NCI-H1092 (cell line): ENCODE measurements at places on chromosomes 13 and 19.

DNA sequence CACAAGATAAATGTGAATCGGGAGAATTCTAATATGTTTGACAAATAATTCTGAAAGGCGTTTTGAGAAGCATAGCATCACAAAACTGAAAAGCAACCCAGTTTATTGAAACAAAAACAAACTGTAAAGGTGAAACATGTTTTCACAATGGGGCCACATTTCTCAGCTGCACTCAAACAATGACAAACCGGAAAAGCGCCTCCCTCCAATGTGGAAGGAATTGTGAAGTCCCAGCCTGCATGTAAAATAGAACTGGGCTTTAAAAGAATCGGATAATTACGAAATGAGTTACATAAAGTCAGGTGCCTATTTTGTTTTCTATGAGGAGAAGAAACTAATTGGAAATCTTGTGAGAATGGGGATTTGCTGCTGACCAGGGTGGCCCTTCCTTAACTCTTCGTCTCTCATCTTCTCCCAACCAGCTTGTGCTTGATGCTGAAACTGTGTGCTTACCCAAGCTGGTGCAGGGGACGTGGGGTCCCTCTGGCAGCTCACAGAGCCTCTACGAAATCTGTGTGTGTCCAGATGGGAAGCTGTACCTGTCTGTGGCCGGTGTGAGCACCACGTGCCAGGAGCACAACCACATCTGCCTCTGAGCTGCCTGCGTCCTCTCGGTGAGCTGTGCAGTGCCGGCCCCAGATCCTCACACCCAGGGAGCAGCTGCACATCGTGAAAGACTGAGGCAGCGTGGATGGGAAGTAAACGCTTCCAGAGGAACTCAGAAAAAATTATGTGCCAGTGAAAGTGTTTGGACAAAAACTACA is 109.4 kb downstream of the SACS start:
- no peak for DNase-seq

GRCh38 chr13:103255587-103256301 is 189.5 kb upstream of the SLC10A2 start:
- no peak for DNase-seq

DNA sequence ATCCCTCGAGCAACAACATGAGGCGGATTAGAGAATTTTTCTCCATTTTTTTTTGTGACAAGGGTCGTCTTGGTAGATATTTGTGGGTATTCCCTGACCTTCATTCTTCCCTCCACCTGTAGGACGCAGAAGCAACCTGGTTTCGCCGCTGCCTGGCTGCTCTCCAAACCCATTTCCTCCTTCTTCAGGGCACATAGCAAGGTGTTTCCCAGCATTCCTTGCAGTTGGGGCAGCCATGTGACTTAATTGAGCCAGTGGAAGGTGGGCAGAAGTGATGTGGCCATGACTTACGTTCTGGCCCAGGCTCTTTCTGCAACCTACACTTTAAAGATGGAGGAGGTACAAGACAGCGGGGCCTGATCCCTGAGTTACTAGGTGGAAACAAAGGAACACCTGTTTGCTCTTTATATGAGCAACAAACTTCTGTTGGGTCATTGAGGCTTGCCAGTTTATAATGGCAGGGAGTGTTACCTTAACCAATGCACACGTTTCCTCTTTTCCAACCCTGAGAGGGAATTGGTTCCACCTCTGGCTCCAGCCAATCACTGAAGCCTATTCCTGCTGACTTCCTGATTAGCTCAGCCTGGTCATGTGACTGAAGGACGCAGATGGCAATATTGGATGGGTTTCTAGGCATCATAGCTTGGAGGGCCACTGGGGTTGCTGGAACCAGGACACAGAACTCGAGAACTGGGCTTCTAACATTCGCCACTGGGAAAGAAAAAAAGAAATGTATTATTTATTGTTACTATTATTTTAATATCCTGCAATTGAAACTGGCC is 30.8 kb upstream of the ZNRF4 start:
- DNase-seq = no peak

DNA sequence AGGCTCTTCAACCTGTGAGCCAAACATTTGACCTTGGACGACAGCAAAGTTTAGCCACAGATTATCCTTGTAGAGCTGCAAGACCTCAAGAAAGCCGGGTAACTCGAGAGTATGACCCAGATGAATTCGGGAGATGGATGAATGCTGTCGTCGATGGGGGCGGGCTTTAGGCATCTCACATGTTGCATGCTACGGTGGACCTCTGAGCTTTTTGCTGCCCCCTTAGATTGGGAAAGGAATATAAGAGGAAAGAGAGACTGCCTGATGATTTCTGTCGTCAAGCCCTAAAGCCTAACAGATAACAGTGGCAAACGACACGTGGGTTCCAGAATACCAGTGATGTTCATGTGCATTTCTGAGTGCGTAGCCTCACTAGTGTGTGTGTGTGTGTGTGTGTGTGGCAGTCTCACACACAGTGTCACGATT is 730 bp upstream of the ABCC4 start:
- peak; percentile 81 for DNase-seq

- DNase-seq = no peak
These were observed 97.4 kb downstream of the ARHGEF7 start for GRCh38 chr13:111212517-111212873.

DNA sequence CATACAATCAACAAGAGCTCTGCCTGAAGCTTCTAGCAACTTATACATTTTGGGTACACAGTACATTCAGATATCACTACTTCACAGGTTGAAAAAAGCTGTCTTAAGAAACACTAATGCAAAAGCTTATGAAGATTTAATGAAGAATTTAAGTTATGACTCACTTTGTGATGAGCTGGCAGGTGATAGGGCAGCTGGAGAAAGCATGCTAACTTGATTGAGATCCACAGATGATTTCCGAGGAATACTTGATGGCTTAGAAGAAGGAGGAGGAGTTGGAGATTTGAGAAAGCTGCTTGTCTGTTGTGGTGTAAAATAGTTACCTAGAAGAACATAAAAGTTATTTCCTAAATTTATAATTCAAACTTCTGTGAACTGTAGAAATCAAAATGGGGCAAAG is 23.3 kb downstream of the EXOSC8 start:
- no peak for DNase-seq
